DMS53 (cell line): ENCODE measurements at places on chromosomes 6 and 20.

DNA sequence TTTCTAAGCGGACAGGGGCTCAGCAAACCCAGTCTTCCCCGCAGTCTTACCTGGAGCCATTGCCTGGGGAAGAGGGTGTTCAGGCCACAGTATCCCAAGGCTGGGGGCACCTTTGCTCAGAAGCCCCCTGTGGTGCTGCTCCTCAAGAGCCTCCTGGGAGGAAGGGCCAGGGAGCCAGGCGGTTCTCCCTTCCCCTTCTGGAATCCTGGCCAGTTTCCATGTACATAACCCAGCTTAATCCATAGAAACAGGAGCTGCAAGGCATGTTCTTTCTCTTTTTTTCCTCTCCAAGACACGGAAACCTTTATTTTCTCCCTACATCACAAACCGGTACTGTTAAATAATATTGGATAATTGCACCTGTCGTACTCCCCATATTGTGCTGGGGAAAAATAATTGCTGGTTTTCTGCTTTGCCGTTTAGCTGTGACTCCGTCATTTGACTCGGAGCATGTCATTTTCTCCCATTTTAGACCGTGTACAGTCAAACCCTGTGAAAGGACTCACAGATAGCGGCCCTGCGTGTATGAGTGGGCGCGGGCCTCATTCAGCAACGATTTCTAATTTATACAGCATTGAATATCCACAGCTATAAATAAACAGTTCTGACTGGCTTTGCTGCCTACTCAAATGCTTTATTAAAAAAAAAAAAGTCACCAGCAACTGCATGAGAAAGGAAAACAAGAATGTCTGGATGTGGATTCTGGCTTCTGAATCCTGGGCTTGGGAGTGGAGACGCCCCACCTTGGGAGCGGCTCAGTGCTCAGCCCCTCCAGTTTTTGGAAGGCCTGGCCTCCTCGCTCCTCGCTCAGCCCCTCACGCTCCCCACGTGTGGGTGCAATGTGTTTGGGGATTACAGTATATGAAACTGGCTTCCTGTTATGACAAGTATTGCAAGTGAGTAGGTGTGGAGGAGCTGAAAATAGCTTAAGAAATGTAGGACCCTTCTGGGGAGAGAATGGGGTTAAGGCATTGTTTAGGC lies 67.3 kb downstream of the ADTRP start:
- DNase-seq = no peak

DNA sequence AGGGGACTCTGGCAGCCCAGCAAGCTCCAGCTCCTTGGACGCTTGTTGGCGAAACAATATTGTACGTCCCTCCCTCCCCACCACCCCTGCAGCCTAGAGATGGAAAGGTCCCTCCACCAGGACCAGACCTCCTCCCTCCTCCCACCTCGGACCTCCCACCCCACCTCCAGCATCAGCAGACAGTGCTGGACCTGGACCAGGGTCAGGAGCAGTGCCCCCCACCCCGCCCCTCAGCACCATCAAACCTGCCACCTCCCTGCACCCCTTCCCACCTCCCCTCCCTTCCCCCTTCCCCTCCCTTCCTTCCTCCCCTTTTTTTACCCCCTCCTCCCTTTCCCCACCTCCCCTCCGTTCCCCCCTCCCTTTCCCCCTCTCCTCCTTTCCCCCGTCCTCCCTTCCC lies 98.4 kb downstream of the TAF4 start:
- DNase-seq = no peak

GRCh38 chr6:25764611-25765010 lies 10.1 kb downstream of the SLC17A4 start:
- DNase-seq = no peak

- no peak for DNase-seq
Observed at GRCh38 chr20:33463332-33464101, 20.0 kb upstream of the SNTA1 start.

GRCh38 chr6:140599916-140600315 lies 1225.5 kb upstream of the CITED2 start:
- no peak for DNase-seq

- DNase-seq = peak; percentile 96
Observed at GRCh38 chr6:21738180-21739094, 144.9 kb downstream of the SOX4 start.

DNA sequence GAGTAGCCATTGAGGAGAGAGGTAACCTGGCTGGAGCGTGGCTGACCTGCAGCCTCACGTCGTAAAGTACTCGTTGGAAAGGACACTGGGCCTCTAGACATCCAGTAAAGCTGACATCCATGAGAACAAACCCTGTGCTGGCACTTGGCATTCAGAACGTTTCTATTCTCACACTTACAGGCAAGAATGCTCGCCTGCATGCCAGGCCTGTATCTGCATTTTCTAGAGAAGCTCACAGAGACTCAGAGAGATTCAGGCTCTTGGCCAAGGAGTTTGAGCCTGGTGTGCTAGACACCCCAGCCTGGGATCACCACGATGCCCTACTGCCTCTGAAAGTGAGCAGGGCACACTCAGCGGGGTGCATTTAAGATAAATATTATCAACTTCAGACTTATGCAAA lies 379.8 kb upstream of the CDH4 start:
- no peak for DNase-seq

DNA sequence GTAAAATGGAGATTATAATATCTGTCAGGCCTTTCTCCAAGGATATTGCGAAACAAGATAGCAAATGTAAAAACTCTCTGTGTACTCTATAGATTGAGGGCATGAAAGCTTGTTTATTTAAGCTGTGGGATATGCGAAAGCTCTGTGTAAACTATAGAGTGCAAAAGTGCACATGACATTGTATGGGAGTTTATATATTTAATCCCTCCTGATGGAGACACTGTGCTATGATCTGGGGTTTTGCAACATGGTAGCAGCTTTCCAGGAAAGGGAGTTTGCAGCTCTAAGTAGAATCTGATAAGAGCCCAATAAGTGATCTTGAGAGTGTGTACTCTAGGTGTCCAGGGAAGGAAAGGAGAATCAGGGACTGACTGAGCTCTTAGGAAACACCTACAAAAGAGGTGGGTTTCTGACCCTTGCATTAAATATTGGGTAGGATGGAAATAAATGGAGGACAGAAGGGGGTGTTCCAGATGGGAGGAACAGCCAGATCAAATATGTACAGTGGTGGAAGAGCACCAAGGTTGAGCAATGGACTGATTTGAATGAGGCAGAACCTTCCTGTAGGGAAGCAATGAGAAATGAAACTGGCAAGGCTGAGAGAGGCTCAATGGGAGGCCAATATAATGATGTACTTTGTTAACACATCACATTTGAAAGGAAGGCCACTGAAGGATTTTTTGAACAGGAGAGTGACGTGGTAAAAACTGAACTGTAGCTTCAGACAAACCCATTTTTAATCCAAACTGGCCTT lies 450.1 kb downstream of the GJA1 start:
- DNase-seq = peak; percentile 18

DNA sequence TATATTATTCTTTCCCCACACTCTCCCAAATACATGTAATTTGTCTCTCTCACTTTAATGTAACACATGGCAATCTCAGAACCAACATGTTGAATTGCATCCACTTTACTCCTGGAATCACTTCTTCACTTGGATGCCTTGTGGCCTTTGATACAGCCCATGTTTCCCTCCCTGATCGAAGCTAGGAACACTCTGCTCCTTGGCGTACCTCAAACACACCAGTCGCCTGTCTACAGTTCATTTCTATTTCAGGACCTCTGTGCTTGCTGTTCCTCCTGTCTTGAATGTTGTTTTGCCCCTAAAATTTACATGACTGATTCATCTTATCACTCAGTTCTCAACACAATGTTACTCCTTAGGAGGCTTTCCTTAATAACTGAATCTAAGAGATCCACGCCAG lies 102.3 kb upstream of the VSTM2L start:
- DNase-seq = no peak

DNA sequence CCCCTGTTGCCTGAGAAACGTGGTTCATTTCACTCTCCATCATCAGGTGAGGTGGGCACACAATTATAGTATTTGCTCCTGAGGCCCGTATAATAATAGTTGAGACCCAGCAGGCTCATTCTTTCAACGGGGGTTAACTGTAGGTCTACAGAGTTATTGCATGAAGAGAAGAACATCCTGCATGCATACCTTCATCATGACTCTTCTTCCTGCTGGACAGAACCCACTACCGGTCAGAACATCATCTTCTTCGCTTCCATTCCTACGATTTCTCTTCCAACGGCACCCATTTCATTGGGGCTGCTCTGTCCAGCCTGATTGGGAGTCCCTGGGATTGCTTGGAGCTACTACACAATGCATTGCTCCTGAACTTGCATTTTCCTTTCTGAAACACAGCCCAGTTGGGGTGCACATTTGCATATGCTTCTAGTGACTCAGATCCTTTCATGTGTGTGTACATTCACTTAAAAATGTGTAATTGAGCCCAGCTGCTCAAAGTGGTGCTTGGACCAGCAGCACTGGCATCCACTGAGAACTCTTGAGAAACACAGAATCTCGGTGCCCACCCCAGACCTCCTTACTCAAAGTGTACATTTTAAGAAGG lies 57.4 kb downstream of the SLC24A3 start:
- DNase-seq = no peak

DNA sequence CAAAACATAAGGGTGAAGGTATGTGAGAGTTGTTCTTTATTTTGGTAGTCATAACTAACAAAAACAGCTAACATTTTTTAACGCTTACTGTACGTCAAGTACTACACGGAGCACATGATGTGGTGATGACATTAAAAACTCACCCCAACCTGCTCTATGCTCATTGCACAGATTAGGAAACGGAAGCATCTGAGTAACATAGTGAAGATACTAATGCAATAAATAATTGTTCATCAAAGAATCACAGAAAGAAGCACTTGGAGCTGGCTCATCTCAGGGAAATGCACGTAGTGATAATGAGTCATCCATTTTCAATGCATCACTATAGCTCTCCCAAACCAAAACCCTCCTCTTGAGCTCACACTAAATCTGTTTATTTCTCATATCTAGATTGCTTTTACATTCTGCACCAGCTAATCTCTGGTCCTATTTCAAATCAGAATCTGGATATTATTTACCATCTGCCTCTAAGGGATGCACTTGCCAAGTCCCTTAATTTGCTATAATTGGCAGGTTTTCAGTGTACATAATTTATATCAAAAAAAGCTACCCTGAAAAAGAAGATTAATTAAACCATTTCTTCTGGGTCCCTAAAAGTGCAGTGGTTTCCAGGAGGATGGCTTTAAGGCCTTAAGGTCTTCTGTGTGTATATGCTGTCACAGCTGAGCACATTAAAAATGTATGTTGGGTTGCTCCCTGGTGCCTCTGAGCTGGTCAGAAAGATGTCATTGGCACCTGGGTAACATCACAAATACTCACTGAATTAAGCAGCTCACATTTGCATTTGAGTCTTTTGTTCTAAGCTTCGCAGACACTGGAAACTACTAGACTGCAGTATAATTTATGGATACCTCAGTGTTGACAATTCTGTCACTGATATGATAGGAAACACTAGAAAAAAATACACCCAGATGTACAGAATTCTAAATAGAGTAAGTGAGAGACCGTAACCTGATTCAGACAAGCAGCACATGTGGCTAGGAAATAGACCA lies 677.4 kb upstream of the CITED2 start:
- DNase-seq = no peak

DNA sequence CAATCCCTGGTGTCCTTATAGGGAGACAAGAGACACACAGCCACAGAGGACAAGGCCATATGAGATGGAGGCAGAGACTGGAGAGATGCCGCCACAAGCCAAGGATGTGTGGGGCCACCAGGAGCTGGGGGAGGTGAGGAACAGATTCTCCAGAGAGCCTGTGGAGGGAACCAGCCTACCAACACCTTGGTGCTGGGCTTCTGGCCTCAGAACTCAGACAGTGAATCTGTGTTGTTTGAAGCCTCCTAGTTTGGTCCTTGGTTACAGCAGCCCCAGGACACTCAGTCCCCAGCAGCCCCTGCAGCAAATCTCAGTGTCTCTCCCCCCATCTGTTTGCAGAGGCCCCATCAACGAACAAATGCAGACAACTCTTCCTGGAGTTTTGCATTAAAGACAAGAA lies 73.2 kb upstream of the BHLHE23 start:
- DNase-seq = no peak

- no peak for DNase-seq
Observed at GRCh38 chr6:160678744-160679401, 14.8 kb upstream of the LPA start.

GRCh38 chr6:7108196-7108963 lies 619 bp downstream of the RREB1 start:
- peak; percentile 76 for DNase-seq
